ENCODE measurements at places on chromosomes 2 and 18. TPM values are rescaled to one million over a fixed set of nuclear protein-coding genes. Genes with fewer than 3 reads are reported as not detected.

GRCh38 chr2:207727261-207727660 is 15.8 kb downstream of the CCNYL1 start:
- DNase-seq, result no peak

DNA sequence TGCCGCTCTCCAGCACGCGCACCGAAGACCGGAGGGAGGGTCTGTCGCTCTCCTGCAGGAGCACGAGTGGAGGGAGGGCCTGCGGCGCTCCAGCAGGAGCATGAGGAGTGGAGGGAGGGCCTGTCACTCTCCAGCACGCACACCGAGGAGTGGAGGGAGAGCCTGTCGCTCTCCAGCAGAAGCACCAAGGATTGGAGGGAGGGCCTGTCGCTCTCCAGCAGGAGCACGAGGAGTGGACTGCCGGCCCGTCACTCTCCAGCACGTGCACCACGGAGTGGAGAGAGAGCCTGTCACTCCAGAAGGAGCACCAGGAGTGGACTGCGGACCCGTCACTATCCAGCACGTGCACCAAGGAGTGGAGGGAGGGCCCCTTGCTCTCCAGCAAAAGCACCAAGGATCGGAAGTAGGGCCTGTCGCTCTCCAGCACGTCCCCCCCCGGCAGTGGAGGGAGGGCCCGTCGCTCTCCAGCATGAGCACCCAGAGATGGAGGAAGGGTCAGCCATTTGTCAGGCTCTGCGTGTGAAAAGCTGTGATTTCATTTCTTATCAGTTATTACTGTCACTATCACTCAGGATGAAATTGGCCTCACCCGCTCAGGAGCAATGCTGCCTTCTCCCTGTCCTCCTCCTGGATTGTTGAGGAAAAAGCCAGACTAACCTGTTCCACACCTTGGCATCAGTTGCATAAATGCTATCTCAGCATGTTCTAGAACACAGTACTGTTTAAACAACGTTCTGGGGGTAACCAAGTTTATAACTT is 35.9 kb downstream of the ADI1 start:
- DNase-seq, result peak; percentile 51

- no peak for DNase-seq
Observed at GRCh38 chr18:23668731-23669130, 6.0 kb upstream of the ANKRD29 start.

DNA sequence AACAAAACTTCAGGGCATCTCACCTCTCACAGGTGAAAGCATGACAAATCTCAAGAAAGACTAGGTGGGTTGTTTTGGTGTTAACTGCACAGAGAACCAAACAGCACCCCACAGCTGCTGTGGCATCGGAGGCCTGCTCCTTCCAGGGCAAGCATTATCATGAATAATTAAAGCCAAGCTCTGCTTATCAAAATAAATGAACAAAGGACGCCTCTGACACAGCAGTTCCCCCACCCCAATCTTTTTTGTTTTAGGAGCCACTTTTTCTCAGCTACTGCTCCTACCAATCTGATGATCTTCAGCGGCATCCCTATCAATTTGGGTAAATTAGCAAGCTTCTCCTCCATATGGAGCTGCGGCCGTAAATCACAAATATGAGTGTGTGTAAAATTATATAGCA is 58.6 kb downstream of the KLF7 start:
- no peak for DNase-seq

DNA sequence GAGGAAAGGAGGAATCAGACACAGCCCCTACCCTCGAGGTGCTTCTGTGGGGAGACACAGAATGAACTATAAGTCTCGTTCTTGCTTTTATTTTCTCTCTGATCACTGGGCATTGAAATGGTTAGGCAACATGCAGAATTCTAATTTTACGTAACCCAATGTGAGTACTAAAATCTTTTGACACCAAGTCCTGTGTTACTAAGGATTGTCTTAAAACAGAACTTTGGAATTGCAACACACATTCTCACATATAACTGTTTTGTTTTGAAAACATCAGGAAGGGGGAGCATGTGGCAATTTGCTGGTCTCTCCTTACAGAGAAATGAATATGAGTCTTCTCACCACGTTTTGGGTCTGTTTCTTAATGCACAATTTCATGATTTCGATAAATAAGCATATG is 23.6 kb upstream of the SULT1C4 start:
- DNase-seq, result no peak

GRCh38 chr18:6843308-6843707 is 113.8 kb downstream of the ARHGAP28 start:
- DNase-seq, result no peak

DNA sequence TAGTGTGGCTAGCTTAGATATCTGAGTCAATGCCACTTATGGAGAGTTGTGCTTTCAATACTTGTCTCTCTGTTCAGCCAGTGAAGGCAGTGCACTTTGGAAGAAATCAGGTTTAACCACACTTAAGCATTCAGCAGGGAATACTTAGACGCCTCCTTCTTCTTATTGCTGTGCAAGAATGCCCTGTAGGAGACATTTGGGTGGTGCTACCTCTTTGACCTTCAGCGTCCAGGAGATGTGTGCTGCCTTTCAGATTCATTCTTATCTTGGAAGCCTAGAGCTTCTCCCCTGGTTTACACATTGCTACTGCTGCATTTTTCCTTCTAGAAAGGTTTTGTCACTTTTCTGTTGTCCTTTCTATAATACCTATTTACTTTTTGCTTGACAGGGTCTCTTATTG is 350.5 kb downstream of the ARL6IP6 start:
- no peak for DNase-seq

DNA sequence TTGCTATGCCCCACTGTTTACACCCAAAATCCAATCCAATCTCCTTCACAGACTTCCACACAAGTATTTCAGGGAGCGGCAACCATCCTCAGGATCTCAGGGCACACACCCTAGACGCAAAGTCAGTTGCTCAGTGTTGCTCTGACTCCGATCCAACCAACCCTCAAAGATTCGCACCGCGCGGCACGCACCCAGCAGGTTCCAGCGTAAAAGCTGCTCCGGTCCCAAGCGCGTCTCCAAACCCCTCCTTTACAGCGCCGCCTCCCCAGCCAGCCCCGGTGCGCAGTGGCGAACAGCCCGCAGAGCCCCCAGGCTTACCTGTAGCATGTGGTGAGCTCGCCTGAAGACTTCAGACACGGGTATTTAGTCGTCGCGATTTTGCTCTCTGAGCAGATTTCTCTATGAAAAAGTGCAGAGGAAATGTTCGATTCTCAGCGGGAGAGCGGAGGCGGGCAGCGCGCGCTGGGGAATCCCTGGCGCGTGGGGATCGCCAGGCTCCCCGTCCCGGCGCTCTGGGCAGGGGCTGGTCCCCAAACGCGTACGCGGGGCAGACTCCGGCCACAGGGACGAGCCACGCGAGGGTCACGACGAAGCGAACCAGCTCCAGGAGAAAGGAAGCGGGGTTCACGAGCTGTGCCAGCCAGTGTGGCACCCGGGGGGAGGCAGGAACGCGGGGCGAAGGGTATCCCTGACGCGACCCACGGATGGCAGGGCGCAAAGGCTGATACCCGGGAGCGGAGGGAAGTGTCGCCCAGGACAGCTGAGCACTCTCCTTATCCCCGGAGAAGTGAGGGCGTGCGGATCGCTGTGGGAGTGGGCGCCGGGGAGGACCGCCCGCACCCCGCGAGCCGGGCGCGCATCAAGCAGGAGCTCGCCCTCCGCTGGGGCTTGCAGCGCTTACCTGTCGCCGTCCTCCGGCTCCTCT is 650 bp downstream of the CCBE1 start:
- peak; percentile 70 for DNase-seq

- peak; percentile 44 for DNase-seq
Observed at GRCh38 chr2:237256887-237257286, 157.1 kb downstream of the COL6A3 start.

DNA sequence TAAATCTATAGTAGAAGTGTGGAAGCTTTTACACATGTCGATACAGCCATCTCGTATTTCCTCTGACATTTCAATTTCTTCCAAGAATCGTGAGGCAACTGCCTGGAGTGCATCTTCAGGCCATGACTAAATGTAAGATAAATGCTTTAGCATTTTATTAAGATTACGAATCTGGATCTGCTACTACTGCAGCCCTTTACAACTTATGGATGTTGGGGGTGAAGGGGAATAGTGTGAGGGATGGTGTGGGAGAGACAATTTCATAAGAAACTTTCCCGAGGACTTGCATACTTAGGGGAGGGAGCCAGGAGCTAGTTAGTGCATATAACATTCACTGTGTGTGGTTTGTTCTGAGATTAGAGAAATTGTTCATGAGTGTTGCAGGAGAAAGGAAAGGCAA is 204.8 kb downstream of the SLC39A10 start:
- DNase-seq, result no peak

DNA sequence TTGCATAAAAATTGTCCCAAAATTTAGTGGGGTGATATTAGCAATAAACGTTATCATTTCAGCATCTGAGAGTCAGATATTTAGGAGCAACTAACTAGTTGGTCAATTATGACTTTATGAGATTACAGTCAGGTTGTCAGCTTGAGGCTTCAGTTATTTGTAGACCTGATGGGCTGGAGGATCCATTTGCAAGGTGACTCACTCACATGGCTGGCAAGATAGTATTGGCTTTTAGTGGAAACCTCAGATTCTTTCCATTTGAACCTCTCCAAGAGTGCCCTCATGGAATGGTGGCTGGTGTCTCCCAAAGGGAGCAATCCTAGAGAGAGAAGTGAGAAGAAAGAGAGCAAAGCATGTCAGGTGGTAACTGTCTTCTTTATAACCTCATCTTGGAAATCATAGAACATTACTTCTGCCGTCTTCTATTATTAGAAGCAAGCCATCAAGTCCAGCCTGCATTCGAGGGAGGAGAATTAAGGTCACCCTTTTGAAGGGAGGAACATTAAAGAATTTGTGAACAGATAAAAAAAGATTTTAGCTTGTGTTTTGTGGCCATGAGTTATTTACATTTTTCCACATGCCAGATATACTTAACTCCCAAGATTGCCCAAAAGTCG is 92.5 kb downstream of the HAUS1 start:
- DNase-seq, result no peak

DNA sequence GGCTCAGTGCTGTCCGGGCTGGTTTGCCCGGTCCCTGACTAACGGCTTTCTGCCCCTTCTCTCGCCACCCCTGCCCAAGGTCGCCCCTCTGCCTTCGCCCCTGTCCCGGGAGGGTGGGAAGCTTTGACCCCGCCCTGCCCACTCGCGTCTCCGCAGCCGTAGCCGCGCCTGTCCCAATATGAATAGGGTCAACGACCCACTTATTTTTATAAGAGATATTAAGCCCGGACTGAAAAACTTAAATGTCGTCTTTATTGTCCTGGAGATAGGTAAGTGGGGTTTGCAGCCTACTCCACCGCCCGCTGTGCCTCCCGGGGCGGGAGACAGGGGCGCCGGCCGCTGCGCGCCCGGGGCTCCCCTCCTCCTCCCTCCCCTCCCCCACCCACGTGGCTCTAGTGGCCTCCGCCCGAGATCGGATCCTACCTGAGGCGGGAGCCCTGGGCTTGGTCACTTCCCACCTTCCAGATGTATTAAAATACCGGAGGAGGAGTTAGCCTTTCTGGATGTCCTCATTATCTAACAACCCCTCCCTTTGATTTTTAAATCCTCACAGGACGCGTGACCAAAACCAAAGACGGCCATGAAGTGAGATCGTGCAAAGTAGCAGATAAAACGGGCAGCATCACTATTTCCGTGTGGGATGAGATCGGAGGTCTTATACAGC is 633 bp downstream of the NABP1 start:
- peak; percentile 58 for DNase-seq

DNA sequence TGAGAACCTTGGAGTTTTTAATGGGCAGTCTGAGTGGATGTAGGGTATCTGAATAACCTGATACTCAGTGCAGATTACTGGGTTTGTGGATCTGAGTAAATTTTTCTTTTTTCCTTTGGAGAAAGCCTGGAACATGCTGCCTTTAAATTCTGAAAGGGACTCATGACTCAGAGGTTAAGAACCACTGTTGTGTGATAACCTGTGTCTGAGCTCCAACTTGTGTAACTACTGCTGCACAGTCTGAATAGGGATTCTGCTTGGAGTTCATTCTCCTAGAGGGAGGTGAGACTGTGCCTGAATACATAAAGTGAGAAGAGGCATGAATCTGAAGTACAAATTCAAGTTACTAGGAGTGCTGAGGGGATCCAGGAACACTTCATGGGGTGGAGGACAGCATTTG is 36.2 kb downstream of the KDM3A start:
- no peak for DNase-seq

- no peak for DNase-seq
Observed at GRCh38 chr2:23401427-23402204, 16.6 kb downstream of the KLHL29 start.

- DNase-seq, result no peak
Observed at GRCh38 chr2:111231532-111232252, 111.0 kb downstream of the BCL2L11 start.

GRCh38 chr2:9705196-9705595 is 74.4 kb upstream of the YWHAQ start:
- DNase-seq, result no peak

GRCh38 chr2:19754907-19755306 is 146.9 kb downstream of the TTC32 start:
- no peak for DNase-seq

DNA sequence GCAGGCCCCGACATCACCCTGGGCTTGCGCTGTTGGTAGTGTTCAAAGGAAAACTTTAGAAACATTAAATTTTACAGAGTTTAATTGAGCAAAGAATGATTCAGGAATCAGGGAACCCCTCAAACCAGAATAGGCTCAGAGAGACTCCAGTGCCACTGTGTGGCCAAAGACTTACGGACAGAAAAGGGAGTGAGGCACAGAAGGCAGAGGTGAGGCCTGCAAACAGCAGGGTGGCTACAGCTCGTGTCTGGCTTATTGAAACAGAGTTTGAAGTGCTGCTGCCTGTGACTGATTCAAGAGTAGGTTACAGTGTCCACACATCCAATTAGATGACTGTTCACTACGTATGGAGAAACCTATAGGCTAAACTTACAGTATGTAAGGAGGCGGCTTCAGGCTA is 2.4 kb upstream of the CTDP1 start:
- no peak for DNase-seq

DNA sequence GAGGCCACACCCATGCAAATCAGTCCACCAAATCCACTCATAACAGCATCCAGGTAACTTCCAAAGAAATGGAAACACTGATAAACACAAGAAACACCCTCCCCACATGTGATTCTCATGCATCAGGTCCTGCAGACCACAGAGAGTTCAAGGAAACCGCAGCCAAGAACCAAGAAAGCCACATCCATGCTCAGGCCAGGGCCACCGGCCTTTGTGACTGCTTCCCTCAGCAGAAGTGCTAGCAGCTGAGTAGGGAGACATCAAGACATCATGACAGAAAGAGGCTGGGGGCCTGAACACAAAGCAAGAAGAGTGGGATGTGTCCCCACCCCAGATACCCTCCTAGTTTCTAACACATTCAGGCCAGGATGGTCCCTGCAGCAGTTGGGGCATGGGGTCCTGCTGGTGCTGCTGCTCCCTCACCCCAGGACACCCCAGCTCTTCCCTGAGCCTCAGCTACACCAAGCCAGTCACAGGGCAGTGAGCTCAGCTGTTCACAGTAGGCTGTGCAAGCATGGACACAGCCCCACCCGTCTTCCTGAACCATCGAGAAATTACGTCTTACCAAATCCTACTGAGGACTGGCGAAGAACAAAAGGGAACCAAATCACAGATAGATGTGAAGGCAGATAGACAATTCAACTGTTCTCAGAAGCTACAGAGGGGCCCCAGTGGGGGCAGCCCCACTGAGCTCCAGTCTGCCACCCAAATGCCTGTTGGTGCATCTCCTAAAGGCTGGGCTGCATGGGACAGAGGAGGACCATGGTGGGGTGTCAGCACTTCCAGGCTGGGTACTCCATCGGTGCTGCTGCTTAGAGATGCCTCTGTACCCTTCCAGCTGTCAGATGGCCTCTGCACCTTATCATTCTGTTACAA is 60.9 kb downstream of the HDAC4 start:
- no peak for DNase-seq

GRCh38 chr18:27581296-27581904 is 396.3 kb upstream of the CHST9 start:
- DNase-seq, result no peak

FAM161A gene
- 0.99 TPM for total RNA-seq

THSD7B gene
- not detected for total RNA-seq

POTEI gene
- total RNA-seq, result 0.79 TPM
